ENCODE measurements at places on chromosomes 12 and 14.

- DNase-seq = no peak
Observed at GRCh38 chr12:128138125-128138524, 128.8 kb upstream of the TMEM132C start.

- DNase-seq = no peak
Observed at GRCh38 chr12:55737581-55738122, 5.3 kb upstream of the GDF11 start.

DNA sequence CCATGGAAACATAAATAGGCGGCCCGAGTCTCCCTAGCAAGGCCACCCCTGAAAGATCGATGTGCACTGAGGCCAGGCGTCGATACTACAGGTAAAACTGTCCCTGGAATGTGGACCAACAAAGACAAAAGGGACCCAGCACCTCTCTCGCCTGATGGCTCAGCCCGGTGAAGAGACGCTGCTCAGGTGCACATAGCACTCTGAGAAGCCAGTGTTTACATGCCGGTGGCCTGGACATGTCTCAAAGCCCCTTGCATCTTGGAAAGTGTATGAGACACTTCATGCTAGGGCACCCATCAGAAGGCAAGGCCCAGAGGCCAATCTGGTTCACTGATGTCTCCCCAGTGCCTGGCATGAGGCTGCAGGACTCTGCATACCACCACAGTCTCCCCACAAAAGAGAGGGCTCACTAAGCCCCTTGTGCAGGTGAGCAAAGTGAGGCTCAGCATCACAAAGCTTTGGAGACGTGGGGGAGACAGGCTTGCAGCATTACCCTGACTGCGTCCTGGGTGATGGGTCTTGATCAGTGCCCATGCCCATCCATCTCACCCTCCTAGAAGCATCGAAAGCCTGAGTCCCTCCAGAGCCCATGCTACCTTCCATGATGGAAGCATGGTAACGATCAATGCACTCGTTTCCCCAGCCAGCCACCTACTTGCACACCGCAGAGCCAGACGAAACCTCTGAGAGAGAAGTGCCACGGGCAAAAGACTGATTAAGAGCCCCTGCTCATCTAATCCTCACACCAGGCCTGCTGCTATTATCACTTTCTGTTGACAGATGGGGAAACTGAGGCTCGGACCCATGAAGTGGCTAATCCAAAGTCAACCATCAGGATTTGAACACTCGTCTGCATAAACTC is 16.1 kb downstream of the BCL11B start:
- peak; percentile 11 for DNase-seq

DNA sequence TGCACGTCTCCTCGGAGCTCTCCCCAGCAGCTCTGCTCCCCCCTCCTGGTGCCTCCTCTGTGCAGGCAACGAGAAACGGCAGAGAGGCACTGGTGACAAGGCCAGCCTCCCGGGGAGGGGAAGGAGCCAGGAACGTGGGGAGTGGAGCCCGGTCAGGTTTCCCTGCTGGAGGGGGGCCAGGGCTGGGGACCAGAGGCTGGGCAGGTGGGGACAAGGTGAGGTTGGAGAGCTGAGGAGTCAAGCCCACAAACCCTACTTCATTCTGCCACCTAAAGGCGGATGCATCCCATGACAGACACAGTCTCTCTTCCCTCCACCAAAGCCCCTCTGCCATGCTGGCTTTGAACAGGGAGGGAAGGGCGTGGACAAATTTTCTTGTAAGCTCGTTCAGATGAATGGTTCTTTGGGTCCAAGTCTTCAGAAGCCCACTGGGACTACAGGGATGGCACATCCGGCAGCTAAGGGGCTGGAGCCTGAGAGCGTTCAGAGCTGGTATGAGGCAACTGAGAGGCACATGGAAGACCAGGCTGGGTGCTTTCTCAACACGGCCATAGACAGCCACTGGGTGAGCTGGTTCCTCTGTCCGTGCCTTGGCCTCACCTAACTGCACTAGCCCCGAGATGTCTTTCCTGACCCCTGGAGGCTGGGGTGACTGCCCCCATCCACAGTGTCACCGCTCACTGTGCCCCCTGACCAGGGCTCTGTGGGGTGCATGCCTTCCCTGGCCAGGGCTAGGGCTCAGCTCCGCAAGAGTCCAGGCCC is 105.9 kb downstream of the RBM19 start:
- DNase-seq = no peak

DNA sequence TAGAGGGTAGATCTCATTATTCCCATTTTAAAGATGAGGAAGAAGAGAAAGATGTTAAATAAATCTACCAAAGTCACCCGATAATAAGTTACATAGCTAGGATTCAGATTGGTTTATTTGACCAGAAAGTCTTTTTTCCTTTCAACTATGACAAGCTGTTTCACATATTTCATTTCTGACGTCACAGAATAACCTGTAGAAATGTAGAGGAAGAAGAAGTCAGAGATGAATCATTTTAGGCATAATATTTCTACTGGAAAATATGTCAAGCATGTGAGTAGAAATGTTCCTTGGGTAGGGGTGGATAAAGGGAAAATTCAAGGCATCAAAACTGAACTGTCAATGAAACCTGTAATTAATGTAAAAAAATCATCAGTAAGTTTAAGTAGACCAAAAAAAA is 107.0 kb downstream of the MGST1 start:
- DNase-seq = no peak

GRCh38 chr14:53183611-53184010 is 30.5 kb upstream of the DDHD1 start:
- DNase-seq = no peak

DNA sequence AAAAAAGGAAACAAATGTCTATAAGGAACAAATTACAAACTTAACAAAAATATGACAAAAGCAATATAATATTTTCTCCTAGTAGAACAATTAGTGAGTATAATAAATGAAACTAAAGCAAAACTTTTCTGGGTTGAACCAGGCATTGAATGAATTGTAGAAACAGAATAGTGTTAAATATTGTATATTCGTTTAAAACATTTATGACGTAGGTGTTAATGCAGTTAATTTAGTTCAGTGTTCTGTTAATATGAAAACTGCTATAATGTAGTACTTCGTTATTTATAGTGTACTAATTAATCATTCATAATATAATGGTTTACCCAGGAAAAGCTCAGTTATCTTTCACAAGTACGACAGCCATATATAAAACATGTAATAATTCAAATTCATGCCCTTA is 23.7 kb downstream of the NKX2-1 start:
- DNase-seq = no peak

DNA sequence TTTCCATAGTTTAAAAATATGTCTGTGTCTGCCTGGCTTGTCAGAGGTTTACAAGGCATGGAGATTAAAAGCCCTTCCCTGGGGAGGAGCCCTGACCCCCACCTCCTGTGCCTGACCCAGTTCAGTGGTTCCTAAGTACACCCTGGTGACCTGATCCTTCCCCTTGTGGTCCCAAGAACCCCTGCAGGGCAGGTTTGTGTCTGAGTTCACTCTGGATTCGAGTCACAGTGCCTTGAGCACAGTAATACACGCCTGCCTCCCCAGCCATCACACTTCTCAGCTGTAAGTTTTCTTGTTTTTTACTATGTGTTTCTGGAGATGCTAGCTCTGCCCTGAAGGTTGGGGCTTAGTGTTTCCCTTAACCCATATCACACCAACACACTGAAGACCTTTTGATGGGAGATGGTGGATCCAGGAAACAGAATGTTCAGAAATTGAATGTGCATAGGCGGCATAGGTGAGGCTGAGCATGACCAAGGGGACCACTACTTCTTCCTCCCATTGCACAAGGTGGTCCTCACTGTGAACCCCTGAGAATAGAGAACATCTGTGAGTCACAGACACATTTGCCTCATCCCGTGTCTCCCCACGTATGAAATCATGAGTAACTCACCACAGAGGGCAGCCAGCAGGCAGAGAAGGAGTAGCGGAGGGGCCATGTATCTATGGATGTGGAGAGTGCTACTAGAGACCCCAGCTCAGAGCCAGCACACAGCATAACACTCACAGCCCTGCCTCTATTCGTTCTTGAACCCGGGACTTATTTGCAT is 962.9 kb downstream of the TMEM121 start:
- DNase-seq = peak; percentile 26

GRCh38 chr14:80845856-80846255 is 95.7 kb downstream of the CEP128 start:
- DNase-seq = no peak

DNA sequence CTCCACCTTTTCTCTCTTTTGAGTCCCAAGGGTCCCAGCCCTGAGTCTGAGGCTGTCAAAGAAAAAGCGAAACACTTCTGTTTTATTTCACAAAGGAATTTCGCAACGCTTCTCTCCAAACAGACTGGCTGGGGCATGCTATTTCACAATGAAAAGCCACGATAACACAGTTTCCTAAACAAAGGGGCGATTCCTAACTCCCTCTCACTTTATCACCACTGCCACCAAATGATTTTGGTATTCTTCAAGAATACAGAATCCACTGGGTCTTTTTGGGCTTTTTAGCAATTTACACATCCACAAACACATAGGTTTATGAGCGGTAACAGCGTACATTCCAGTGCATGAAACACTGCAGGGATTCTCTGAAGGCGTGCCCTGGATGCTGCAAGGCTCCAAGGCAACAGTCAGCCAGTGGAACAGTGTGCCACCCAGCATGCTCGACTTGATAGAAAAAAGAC is 161.2 kb downstream of the DAD1 start:
- no peak for DNase-seq

DNA sequence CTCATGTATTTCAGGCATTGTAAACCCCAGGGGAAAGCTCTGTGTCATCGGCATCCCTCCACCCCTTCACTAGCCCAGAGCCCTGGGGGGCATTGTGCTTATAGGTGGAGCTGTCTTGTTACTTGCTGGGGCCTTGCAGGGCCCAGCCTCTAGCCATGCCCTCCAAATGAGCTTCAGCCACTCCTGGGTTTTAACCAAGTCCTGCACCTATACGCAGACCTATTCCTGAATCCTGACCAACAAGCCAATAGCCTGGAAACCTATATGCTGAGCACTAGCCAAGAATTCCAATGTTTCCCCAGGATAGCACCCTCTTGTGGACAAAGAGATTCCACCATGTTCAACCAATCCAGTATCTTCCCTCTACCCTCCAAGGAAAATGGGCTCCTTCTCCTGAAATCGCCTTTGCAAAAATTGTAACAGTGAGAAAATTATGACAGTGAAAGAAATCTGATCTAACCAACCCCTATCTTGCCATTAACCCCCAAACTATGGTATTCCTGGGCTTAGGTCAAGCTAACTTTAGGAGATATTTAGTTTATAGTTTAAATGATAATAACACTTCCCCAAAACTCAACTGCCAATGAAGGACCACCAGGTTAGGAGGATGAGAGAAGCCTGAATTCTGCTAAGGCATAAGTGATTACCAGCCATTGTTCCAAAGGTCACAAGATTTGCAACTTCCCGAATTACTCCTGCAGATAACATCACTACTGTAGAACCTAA is 55.5 kb downstream of the TTC7B start:
- DNase-seq = no peak

- no peak for DNase-seq
Observed at GRCh38 chr14:45083617-45083975, 320 bp upstream of the PRPF39 start.

DNA sequence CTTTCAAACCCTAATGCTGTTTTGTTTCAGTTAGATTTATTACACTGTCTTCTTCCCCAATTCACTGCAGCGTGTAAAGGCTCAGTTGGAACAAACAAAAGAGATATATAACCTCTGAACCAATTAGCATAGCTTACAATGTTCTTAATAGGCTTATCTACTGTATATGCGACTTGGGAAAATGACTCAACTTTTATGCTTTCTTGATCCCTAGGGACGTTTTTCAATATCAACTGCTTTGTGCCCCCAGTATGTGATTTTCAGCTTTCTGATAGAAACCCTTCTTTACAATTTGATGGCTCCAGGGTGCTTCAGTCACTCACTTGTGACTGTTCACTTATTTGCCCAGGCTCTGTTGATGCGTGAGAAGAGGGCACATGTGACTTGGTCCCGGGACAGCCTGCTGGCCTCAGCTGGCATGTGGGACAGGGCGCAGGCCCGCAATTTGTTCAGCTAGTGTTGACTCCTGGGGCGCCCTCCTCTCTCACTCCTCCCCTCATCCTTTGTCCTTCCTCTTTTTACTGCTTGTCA is 107.1 kb downstream of the TMTC2 start:
- no peak for DNase-seq

GRCh38 chr12:32671930-32672780 is 6.9 kb upstream of the DNM1L start:
- no peak for DNase-seq

DNA sequence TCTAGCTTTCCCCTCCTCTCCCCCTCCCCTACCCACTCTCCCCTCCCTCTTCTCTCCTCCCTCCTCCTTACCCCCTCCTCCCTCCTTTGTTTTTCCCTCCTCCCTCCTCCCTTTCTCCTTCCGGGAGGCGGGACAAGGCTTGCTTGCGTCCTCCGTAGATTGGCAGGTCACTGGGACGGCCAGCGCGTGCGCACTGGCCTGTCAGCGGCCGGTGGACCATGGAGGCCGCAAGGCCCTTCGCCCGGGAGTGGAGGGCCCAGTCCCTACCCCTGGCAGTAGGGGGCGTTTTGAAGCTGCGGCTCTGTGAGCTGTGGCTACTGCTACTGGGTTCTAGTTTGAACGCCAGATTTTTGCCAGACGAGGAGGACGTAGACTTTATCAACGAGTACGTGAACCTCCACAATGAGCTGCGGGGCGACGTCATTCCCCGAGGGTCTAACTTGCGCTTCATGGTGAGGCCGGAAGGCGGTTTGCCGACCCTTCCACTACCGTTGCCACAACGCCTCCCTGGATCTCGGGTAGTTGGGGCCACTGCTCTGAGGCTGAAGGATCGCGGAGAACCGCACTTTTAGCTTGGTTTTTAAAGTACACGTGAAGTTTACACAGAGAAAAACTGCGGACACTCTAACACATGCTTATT is at the start of gene GLIPR1L2:
Gene GLIPR1L2, plus strand, starts transcription at position 191 of the 640 bp plus-strand sequence. Its CDS starts 28 bp downstream, at position 219.
- DNase-seq = peak; percentile 92

- DNase-seq = no peak
Observed at GRCh38 chr12:101878243-101878821, 952 bp downstream of the DRAM1 start.

- no peak for DNase-seq
Observed at GRCh38 chr14:104425171-104425681, 154.3 kb upstream of the C14orf180 start.

GRCh38 chr12:122004633-122005071 is 17.0 kb upstream of the BCL7A start:
- DNase-seq = no peak

- no peak for DNase-seq
Observed at GRCh38 chr12:4630262-4630661, 18.6 kb downstream of the AKAP3 start.

GRCh38 chr14:61588419-61588901 is 106.9 kb upstream of the HIF1A start:
- no peak for DNase-seq

GRCh38 chr12:96040305-96041133 is 5.1 kb upstream of the LTA4H start:
- no peak for DNase-seq

DNA sequence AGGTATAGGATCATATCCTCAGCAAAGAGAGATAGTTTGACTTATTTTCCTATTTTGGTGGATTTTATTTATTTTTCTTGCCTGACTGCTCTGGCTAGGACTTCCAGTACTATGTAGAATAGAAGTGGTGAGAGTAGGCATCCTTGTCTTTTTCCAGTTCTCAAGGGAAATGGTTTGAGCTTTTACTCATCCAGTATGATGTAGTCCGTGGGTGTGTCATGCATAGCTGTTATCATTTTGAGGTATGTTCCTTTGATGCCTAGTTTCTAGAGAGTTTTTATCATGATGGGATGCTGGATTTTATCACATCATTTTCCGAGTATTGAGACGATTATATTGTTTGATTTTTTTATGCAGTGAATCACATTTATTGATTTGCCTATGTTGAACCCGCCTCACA is 97.2 kb downstream of the MGAT4C start:
- DNase-seq = no peak

GRCh38 chr12:111304642-111305071 is 64.2 kb downstream of the PHETA1 start:
- DNase-seq = peak; percentile 70

GRCh38 chr12:119634743-119635142 is 33.2 kb upstream of the PRKAB1 start:
- DNase-seq = no peak

Data from stimulated activated naive CD8-positive, alpha-beta T cell treated with anti-CD3 and anti-CD28 coated beads, Interleukin-15, Interleukin-2, amounts not matched to agents 100 U/mL and 50 U/mL, for 24 hours (primary cell).